Thyroid gland (tissue), 4 donors: ENCODE measurements at places on chromosomes 4 and X. TPM values are rescaled to one million over a fixed set of nuclear protein-coding genes. Genes with fewer than 3 reads are reported as not detected.

DNA sequence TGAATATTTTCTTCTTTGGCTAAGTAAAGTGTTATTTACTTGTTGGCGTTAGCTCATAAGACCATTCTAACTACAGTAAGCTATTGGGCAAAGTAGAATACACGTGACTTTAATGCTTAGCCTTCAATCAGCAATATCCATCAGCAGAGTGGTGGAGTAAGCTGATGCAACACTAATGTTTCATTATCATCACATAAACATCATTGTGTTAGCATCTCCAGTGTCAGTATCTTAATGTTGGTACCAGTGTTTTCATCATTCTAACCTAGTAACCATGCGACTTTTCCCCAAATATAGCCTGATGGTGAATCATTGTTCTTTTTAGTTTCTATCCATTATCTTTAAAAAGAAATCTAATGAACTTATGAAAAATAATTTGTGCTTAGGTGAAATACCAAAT lies 48.5 kb downstream of the APOOL start:
- no peaks in the 10 kb centered on the region for H3K27me3 ChIP-seq
- no peak overlapping the region for H3K27ac ChIP-seq
- no peak overlapping the region for H3K4me3 ChIP-seq
- DNase-seq: no peak

GRCh38 chrX:27186671-27187070 lies 276.5 kb downstream of the PPP4R3C start:
- H3K4me1 ChIP-seq: no peaks in the 10 kb centered on the region
- no peak for DNase-seq
- H3K27ac ChIP-seq: no peak overlapping the region
- H3K4me3 ChIP-seq: no peak overlapping the region
- no peaks in the 10 kb centered on the region for H3K36me3 ChIP-seq

DNA sequence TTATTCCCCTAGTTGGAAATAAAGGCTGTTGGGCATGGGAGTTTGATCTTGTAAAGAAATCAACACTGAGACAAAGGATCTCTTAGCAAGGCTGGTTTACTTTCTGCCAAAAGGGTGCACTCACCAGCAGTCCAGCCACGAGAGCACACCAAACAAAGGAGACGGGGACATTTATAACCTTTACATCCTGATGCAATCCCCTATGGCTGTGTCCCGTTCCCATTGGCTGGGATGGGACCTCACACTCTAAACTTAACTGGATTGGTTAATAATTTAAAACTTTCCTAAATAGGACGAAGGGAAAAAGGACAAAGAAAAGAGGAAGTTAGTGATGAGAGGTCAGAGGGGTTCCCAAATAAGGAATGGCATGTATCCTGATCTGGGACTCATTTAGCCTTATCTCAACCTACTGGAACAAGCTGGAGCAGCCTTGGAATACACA lies 17.9 kb downstream of the METAP1 start:
- no peak overlapping the region for H3K27ac ChIP-seq
- H3K4me3 ChIP-seq: no peak overlapping the region
- H3K27me3 ChIP-seq: no peaks in the 10 kb centered on the region
- H3K36me3 ChIP-seq: no peaks in the 10 kb centered on the region
- DNase-seq: no peak
- H3K4me1 ChIP-seq: no peaks in the 10 kb centered on the region

GRCh38 chrX:153919281-153919680 lies 6.8 kb downstream of the ARHGAP4 start:
- no peaks in the 10 kb centered on the region for H3K27me3 ChIP-seq
- H3K4me3 ChIP-seq: no peak overlapping the region
- H3K4me1 ChIP-seq: no peaks in the 10 kb centered on the region
- H3K27ac ChIP-seq: no peak overlapping the region
- no peaks in the 10 kb centered on the region for H3K36me3 ChIP-seq
- DNase-seq: no peak

- H3K27me3 ChIP-seq: no peaks in the 10 kb centered on the region
- no peak overlapping the region for H3K4me3 ChIP-seq
- H3K27ac ChIP-seq: no peak overlapping the region
- H3K4me1 ChIP-seq: no peaks in the 10 kb centered on the region
- DNase-seq: no peak
These were observed 48.5 kb downstream of the NELFA start for GRCh38 chr4:1960170-1960825.

- no peaks in the 10 kb centered on the region for H3K36me3 ChIP-seq
- no peaks in the 10 kb centered on the region for H3K27me3 ChIP-seq
- H3K4me1 ChIP-seq: no peaks in the 10 kb centered on the region
- DNase-seq: no peak
These were observed 19.0 kb upstream of the AP1S2 start for GRCh38 chrX:15873566-15873965.

GYPE gene
- not detected for total RNA-seq

CLNK gene
- total RNA-seq: not detected

GRCh38 chr4:174946246-174946645 lies 28.1 kb downstream of the ADAM29 start:
- no peak for DNase-seq
- no peaks in the 10 kb centered on the region for H3K27me3 ChIP-seq
- no peaks in the 10 kb centered on the region for H3K4me1 ChIP-seq
- no peak overlapping the region for H3K4me3 ChIP-seq
- H3K27ac ChIP-seq: no peak overlapping the region
- no peaks in the 10 kb centered on the region for H3K36me3 ChIP-seq

GRCh38 chr4:111136438-111136837 lies 513.6 kb upstream of the PITX2 start:
- H3K4me1 ChIP-seq: no peaks in the 10 kb centered on the region
- H3K4me3 ChIP-seq: no peak overlapping the region
- DNase-seq: no peak

- H3K4me3 ChIP-seq: no peak overlapping the region
- no peak overlapping the region for H3K27ac ChIP-seq
- DNase-seq: no peak
- H3K36me3 ChIP-seq: no peaks in the 10 kb centered on the region
These were observed 30.9 kb downstream of the RBPJ start for GRCh38 chr4:26351685-26352084.

ESX1 gene
- total RNA-seq: not detected

- H3K4me3 ChIP-seq: no peak overlapping the region
- H3K27me3 ChIP-seq: no peaks in the 10 kb centered on the region
- DNase-seq: no peak
- no peaks in the 10 kb centered on the region for H3K4me1 ChIP-seq
- no peaks in the 10 kb centered on the region for H3K36me3 ChIP-seq
- H3K27ac ChIP-seq: no peak overlapping the region
These were observed 55.0 kb upstream of the NKX1-1 start for GRCh38 chr4:1460967-1461868.

STARD8 gene
- 35.6 TPM for total RNA-seq

KLHL5 gene
- 26.6 TPM for total RNA-seq

GRCh38 chrX:31522760-31523159 lies 450.9 kb upstream of the FTHL17 start:
- H3K27ac ChIP-seq: no peak overlapping the region
- H3K36me3 ChIP-seq: no peaks in the 10 kb centered on the region
- H3K4me1 ChIP-seq: no peaks in the 10 kb centered on the region
- DNase-seq: peak; percentile 69

DNA sequence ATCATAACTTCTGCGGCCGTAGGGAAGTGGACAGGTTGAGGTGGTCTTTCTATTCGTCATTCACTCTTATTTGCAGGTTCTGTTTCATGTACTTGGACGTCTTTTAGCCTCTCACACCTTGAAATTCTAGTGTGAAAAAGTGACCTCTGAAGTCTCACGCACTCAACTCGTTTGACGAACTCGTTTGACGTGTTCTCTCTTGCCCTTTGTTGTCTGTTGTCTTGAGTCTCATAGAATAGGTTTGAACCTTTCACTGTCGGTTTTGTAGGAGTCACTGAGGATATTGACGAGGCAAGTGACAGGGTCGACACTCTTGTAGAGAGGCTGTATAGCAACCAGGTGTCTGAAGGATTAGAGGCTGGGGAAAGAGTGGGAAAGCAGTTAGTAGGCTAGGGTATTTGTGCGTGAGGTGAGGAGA lies 1.1 kb upstream of the PGRMC2 start:
- H3K36me3 ChIP-seq: no peaks in the 10 kb centered on the region
- no peaks in the 10 kb centered on the region for H3K27me3 ChIP-seq

DNA sequence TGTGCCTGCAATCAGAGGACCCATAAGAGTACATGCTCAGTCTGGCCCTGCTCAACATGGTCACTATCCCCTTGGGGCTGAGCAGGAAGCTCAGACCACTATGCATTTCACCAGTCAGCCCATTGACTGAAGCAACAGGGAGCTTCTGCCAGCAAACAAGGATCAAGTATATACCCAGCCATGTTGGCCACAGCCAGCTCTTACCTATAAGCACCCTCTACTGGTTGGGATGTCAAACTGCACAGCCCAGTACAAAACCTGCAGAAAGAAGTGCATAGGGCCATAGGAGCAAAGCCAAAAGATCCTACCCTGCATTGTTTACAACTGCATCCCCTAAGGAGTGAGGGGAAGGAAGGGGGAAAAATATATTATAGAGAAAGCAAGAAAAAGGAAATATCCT lies 214.4 kb upstream of the CPEB2 start:
- H3K36me3 ChIP-seq: no peaks in the 10 kb centered on the region
- no peak for DNase-seq
- H3K4me1 ChIP-seq: no peaks in the 10 kb centered on the region

- no peak overlapping the region for H3K4me3 ChIP-seq
- no peaks in the 10 kb centered on the region for H3K27me3 ChIP-seq
- peak; percentile 57 for DNase-seq
- peaks cover 2% of the 10 kb centered on the region for H3K36me3 ChIP-seq
- H3K4me1 ChIP-seq: peaks cover 33% of the 10 kb centered on the region
- peak overlapping the region; percentile 88 for H3K27ac ChIP-seq
These were observed 10.5 kb downstream of the NELFA start for GRCh38 chr4:1998296-1998695.

- H3K27me3 ChIP-seq: no peaks in the 10 kb centered on the region
- no peak overlapping the region for H3K4me3 ChIP-seq
- H3K4me1 ChIP-seq: peaks cover 5% of the 10 kb centered on the region
These were observed 22.5 kb downstream of the PNMA6E start for GRCh38 chrX:153378607-153379006.

SASH3 gene
- 3.2 TPM for total RNA-seq

DNA sequence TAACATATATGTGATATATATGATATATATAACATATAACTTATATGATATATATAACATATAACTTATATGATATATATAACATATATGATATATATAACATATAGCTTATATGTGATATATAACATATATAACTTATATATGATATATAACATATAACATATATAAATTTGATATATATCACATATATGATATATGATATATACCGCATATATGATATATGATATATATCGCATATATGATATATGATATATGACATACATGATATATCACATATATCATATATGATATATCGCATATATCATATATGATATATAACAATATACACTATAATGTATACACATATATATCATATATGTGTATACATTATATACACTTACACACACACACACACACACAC lies 114.3 kb downstream of the ELOVL6 start:
- H3K27me3 ChIP-seq: no peaks in the 10 kb centered on the region
- no peaks in the 10 kb centered on the region for H3K36me3 ChIP-seq

- no peaks in the 10 kb centered on the region for H3K27me3 ChIP-seq
- no peak overlapping the region for H3K4me3 ChIP-seq
- no peak for DNase-seq
- H3K27ac ChIP-seq: peak overlapping the region; percentile 30
These were observed 38.0 kb downstream of the TRIM2 start for GRCh38 chr4:153241970-153242838.

DNA sequence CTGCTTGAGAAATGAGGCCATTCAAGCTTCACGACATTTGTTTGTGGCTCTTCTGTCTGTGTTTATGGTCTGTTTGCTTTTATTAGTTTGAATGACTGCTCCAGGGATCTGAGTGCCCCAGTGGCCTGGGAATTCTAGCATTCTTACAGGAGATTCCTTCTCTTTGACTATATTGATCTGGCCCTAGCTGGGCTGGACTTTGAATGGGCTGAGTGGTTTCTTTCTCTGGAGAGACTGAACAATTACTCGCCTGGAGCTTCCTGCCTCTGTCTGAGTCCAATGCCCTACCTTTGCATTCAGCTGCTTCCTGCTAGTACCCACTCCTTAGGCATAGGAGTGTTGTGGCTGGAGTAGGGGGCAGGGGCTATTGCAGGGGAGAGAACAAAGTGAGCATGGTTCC lies 51.2 kb upstream of the EDA start:
- H3K4me1 ChIP-seq: no peaks in the 10 kb centered on the region
- H3K27ac ChIP-seq: no peak overlapping the region
- DNase-seq: no peak

TNMD gene
- 0.56 TPM for total RNA-seq

MAGEB6B gene
- total RNA-seq: not detected

DNA sequence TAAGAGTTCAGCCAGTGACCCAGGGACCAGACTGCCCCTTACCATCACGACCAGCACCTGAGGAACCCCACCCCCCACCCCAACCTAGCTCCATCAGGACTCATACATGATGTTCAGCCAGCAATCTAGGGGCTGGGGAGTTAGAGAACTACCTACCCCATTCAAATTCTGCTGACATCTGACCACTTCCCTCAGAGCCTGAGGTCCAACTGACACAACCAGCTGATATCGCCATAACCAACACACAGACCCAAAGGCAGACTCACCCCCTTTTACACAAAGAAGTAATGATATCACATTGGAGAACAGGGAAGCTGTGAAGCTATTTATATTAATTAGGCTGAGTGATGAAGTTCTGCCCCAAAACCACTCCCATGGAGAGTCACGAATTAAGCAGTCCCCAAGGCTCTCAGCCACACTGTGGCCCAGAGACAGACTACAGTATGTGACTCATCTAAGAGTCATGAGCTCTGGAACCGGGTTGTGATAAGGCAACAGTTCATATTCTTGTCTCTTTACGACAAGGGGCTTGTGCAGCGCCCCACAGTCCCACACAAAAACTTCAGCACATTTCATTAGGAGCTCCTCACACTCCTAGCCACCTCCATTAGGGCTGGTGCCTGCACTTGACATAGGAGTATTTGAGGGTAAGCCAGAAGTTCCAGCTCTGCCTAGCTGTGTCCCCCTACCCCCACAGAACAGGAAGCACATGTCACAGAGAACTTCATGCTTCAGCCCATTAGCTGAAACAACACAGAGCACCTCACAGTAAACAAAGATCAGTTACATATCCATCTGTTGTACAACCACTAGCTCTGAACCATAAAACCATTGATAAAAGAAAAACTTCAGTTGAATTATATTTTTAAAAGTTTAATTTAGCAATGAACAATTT lies 184.7 kb upstream of the ZCCHC13 start:
- DNase-seq: peak; percentile 3
- H3K27ac ChIP-seq: no peak overlapping the region
- no peaks in the 10 kb centered on the region for H3K4me1 ChIP-seq
- no peaks in the 10 kb centered on the region for H3K36me3 ChIP-seq
- H3K4me3 ChIP-seq: no peak overlapping the region

ZXDA gene
- 13.1 TPM for total RNA-seq

ZNF81 gene
- 12.4 TPM for total RNA-seq

- no peaks in the 10 kb centered on the region for H3K36me3 ChIP-seq
- H3K27me3 ChIP-seq: no peaks in the 10 kb centered on the region
- H3K4me3 ChIP-seq: no peak overlapping the region
- no peak for DNase-seq
- no peak overlapping the region for H3K27ac ChIP-seq
These were observed 9.9 kb upstream of the SMIM10L2A start for GRCh38 chrX:135411893-135412292.
